ENCODE measurements at places on chromosomes 12 and 14. TPM values are rescaled to one million over a fixed set of nuclear protein-coding genes. Genes with fewer than 3 reads are reported as not detected.

DNA sequence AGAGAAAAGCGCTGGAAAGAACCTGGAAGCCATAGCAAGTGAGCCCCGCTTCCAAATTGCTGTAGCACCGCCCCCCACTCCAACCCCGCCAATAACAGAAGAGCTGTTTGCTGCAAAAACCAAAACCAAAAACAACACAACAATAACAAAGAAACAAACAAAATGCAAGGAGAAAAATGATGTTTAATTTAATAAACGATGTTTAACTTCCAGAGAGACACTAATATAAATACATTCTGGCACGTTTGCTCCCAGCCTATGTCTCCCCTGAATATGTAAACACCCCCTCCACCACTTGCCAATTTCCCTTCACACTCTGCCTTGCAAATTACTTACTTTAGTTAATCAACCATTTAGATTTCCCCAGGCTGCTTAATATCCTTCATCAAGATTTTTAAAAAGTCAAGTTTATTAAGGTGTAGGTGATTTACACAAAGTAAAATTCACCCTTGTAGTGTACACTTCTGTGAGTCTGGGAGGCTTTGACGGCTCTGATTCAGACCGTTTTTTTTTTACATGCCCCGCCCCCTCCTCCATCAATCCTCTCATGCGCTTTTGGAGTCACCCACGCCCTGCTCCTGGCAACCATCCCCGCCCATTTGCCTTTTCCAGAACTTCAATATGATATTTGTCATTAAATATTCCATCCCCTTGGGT, 482 bp upstream of the IFI27L2 start:
- peaks cover 3% of the 10 kb centered on the region for H3K36me3 ChIP-seq
- peaks cover 12% of the 10 kb centered on the region for H3K4me1 ChIP-seq
- peak; percentile 60 for DNase-seq
- no peak overlapping the region for H3K27ac ChIP-seq
- H3K4me3 ChIP-seq = peak overlapping the region; percentile 57

DNA sequence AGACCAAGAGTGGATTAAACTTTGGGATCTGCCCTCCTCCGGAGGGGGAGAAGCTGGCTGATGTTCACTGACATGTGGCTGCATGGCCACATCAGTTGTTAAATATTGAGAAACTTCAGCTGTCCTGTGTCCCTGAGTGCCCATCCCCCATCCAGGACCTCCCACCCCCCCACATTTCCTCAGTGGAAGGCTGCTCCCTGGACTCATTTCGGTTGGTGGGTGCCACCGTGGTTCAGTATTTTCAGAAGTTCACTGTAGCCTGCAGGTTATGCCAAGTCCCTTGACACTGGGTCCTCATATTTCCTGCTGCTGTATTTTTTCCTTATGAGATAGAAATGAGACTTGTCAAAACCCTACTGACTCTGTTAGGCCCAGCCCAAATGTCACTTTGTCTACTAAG, 302.4 kb downstream of the CACNA1C start:
- peaks cover 32% of the 10 kb centered on the region for H3K4me1 ChIP-seq
- no peak overlapping the region for H3K4me3 ChIP-seq
- no peak for DNase-seq
- no peaks in the 10 kb centered on the region for H3K36me3 ChIP-seq
- no peaks in the 10 kb centered on the region for H3K27me3 ChIP-seq

MYBPC1 gene
- total RNA-seq = not detected

- no peaks in the 10 kb centered on the region for H3K27me3 ChIP-seq
- no peak overlapping the region for H3K27ac ChIP-seq
- no peak for DNase-seq
- no peaks in the 10 kb centered on the region for H3K36me3 ChIP-seq
- no peak overlapping the region for H3K4me3 ChIP-seq
- H3K4me1 ChIP-seq = peaks cover 11% of the 10 kb centered on the region
Measured at GRCh38 chr12:105026411-105026810, 40.3 kb downstream of the NOPCHAP1 start.

DNA sequence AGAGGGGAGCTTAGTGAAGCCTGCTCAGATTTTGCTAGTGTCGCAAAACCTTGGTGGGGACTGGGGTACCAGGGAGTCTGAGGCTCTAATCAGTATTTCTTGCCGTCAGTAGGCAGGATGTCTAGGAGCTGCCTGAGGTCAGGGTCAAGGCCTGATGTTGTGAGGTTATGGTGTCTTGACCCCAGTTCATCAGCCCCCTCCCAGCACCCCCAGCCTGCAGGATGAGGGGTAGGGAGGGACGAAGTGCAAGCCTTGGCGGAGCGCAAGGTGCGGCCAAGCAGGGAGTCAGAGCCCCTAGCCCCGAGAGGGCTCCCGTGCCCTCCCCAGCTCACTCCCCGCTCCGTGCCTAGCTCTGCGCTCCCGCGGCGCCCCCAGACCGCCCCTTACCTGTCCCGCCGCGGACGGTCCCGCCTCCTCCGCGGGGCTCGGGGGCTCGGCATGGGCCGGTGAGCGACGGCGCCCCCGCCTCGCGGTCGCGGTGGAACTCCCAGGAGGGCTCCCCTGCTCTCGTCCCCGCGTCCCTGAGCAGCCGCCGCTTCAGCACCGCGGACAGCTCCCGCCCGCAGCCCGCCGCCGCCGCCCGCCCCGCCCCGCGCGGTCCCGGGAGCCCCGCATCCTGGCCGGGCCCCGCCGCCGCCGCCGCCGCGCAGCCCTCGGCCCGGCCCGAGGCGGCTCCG, 347 bp downstream of the SYNDIG1L start:
- H3K4me3 ChIP-seq = no peak overlapping the region
- no peaks in the 10 kb centered on the region for H3K36me3 ChIP-seq
- DNase-seq = peak; percentile 70

SMIM10L1 gene
- total RNA-seq = 9.6 TPM

GRCh38 chr12:94775710-94776109, 125.4 kb upstream of the TMCC3 start:
- no peak overlapping the region for H3K27ac ChIP-seq
- no peak for DNase-seq
- H3K36me3 ChIP-seq = peaks cover 3% of the 10 kb centered on the region
- H3K4me1 ChIP-seq = peaks cover 3% of the 10 kb centered on the region
- no peak overlapping the region for H3K4me3 ChIP-seq
- H3K27me3 ChIP-seq = no peaks in the 10 kb centered on the region

- H3K4me1 ChIP-seq = peaks cover 10% of the 10 kb centered on the region
- no peak for DNase-seq
- H3K27ac ChIP-seq = peak overlapping the region; percentile 83
- peak overlapping the region; percentile 76 for H3K4me3 ChIP-seq
- no peaks in the 10 kb centered on the region for H3K27me3 ChIP-seq
- no peaks in the 10 kb centered on the region for H3K36me3 ChIP-seq
Measured at GRCh38 chr12:121673013-121673511, 3.6 kb upstream of the MORN3 start.

GLIPR1L1 gene
- total RNA-seq = not detected

AICDA gene
- 0.94 TPM for total RNA-seq

LAG3 gene
- not detected for total RNA-seq

- no peaks in the 10 kb centered on the region for H3K27me3 ChIP-seq
- no peaks in the 10 kb centered on the region for H3K4me1 ChIP-seq
- no peak overlapping the region for H3K27ac ChIP-seq
- H3K36me3 ChIP-seq = no peaks in the 10 kb centered on the region
Measured at GRCh38 chr14:42523666-42524065, 917.0 kb downstream of the LRFN5 start.

- H3K4me3 ChIP-seq = no peak overlapping the region
- no peaks in the 10 kb centered on the region for H3K27me3 ChIP-seq
- DNase-seq = no peak
- H3K27ac ChIP-seq = no peak overlapping the region
- no peaks in the 10 kb centered on the region for H3K4me1 ChIP-seq
Measured at GRCh38 chr14:93520053-93520607, 89.4 kb downstream of the UNC79 start.

DNA sequence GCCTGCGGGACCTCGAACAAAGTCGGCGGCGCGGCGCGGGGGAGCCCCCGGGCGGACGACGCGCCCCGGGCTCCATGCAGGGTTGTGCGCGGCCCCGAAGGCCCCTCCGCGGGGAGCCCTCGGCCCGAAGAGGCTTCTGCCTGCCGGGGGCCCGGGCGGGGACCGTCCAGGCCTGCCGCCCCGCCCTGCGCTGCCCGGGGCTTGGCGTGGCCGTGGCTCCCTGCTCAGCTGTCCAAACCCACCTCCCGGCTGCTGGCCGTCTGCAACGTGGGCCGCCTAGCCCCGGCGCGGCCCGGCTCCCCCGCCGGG, 670 bp downstream of the DYRK2 start:
- no peak for DNase-seq
- no peak overlapping the region for H3K4me3 ChIP-seq

RAB2B gene
- 46.8 TPM for total RNA-seq

GRCh38 chr12:106248846-106249371, 1.1 kb upstream of the CKAP4 start:
- peaks cover 36% of the 10 kb centered on the region for H3K4me1 ChIP-seq
- no peaks in the 10 kb centered on the region for H3K36me3 ChIP-seq
- peak overlapping the region; percentile 73 for H3K27ac ChIP-seq
- no peaks in the 10 kb centered on the region for H3K27me3 ChIP-seq
- DNase-seq = peak; percentile 65

DNA sequence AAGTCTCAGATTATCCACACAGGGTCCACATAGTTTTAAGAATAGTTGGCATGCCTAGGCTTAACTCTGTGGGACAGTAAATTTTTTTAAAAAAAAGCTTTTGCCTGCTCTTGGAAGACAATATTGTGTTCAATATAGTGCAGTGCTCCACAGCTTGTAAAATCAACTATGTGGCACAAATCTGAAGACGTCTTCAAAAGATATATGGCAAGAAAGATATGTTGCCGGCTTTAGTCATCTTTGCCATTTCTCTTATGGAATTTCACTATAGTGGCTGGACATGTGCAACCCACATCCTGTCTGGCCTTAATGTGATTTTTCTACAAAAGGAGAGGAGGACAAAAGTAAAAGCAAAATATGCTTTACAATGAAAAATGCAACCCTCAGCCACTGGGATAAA, 90.5 kb downstream of the MGST1 start:
- no peaks in the 10 kb centered on the region for H3K4me1 ChIP-seq
- DNase-seq = no peak
- H3K4me3 ChIP-seq = no peak overlapping the region
- no peaks in the 10 kb centered on the region for H3K27me3 ChIP-seq

DNA sequence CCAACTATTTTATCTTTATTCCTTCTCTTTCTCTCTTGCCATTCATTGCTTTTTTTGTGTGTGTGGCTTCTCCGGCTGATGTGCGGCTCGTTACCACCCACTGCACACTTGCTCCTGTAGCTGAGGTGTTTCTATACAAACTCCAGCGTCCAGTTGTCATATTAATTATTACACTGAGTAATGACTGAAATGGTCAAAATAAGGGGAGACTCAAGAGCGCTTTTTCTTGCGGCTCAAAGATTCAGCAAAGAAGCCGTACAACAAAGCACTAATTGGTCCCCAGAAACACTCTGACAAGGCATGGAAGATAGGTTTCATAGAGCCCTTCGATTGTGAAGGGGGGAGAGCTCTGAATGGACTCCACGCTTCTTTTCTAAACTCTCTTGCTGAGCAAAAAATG, 5.6 kb upstream of the ASCL1 start:
- H3K36me3 ChIP-seq = no peaks in the 10 kb centered on the region
- H3K27ac ChIP-seq = no peak overlapping the region
- H3K4me3 ChIP-seq = no peak overlapping the region
- peaks cover 16% of the 10 kb centered on the region for H3K4me1 ChIP-seq
- H3K27me3 ChIP-seq = peaks cover 1% of the 10 kb centered on the region
- no peak for DNase-seq

NOXRED1 gene
- 1.5 TPM for total RNA-seq

- H3K27ac ChIP-seq = no peak overlapping the region
- H3K36me3 ChIP-seq = no peaks in the 10 kb centered on the region
- DNase-seq = no peak
- H3K4me3 ChIP-seq = no peak overlapping the region
- H3K4me1 ChIP-seq = no peaks in the 10 kb centered on the region
Measured at GRCh38 chr14:64746298-64747250, 42.4 kb downstream of the PLEKHG3 start.

DNA sequence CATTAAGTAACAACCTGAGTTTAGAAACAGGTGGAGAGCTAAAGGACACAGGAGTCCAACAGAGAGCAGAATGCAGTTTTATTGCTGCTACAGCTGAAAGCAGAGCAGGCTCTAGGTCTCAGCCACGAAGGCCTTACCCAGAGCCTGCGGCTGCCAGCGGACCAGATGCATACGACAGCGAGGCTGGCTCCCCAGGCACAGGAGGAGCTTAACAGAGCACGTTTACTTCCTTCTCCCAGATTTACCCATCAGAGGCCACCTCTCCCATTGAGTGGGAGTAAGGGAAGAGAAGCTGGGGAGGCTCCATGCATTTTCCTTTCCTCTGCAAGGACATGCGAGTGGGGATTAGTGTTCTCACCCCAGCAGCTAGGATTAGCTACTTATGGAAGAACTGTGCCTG, 22.6 kb downstream of the DYNC1H1 start:
- H3K27ac ChIP-seq = no peak overlapping the region
- H3K4me1 ChIP-seq = no peaks in the 10 kb centered on the region
- no peak overlapping the region for H3K4me3 ChIP-seq
- peaks cover 77% of the 10 kb centered on the region for H3K36me3 ChIP-seq

GRCh38 chr12:46471404-46471803, 98.8 kb upstream of the SLC38A2 start:
- H3K4me1 ChIP-seq = peaks cover 17% of the 10 kb centered on the region
- DNase-seq = no peak
- H3K36me3 ChIP-seq = no peaks in the 10 kb centered on the region
- H3K27ac ChIP-seq = no peak overlapping the region
- H3K4me3 ChIP-seq = no peak overlapping the region
- no peaks in the 10 kb centered on the region for H3K27me3 ChIP-seq

ASB2 gene
- 1.5 TPM for total RNA-seq

DNA sequence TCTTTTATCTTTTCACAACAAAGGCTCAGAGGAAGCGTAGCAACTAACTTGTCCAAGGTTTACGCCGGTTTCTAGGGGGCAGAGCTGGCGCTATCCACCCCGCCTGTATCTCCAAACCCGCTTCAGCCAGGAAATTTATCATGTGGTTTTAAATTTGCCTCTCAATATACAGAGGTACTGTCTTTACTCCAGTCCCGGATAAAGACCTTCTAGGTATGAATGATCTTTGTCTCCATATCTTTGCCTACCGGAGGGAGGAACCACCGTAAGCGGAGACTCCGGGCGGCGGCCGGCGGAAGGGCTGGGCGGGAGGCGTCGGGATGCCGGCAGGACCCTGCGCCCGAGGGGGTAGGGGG, 693 bp upstream of the RIMKLB start:
- no peaks in the 10 kb centered on the region for H3K27me3 ChIP-seq
- peak overlapping the region; percentile 45 for H3K27ac ChIP-seq
- peak overlapping the region; percentile 99 for H3K4me3 ChIP-seq
- H3K4me1 ChIP-seq = peaks cover 29% of the 10 kb centered on the region

GRCh38 chr14:78614593-78614992, 444.4 kb downstream of the NRXN3 start:
- no peaks in the 10 kb centered on the region for H3K36me3 ChIP-seq
- H3K4me1 ChIP-seq = no peaks in the 10 kb centered on the region
- no peak overlapping the region for H3K27ac ChIP-seq

DNA sequence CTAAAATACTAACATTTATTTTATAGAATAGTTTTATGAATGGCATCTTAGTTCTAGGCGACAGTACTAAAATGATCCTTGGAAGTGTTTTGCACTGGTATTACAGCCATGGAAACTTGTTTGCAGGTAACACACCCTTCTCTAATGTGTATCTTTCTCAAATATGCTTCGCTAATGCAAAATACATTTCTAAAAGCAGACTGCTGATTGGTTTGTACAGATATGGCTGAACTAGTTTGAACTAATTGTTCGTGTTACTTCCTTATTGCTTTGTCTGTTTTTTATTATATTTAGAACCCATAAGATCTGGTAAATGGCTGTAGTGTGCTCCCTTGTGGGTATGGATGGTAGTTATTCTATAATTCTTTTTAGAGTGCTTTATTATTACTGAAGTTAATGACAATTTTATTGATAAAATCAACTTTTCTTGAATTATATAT, 53.0 kb downstream of the ATF7IP start:
- no peak overlapping the region for H3K27ac ChIP-seq
- H3K27me3 ChIP-seq = no peaks in the 10 kb centered on the region
- peak overlapping the region; percentile 4 for H3K4me3 ChIP-seq
- no peak for DNase-seq
- peaks cover 21% of the 10 kb centered on the region for H3K36me3 ChIP-seq

RNASE3 gene
- not detected for total RNA-seq

SMARCD1 gene
- total RNA-seq = 104 TPM
